HCEC 1CT (cell line): ENCODE measurements at places on chromosomes 1 and 21.

- no peak for DNase-seq
Observed at GRCh38 chr1:2130156-2130555, 64.4 kb downstream of the FAAP20 start.

DNA sequence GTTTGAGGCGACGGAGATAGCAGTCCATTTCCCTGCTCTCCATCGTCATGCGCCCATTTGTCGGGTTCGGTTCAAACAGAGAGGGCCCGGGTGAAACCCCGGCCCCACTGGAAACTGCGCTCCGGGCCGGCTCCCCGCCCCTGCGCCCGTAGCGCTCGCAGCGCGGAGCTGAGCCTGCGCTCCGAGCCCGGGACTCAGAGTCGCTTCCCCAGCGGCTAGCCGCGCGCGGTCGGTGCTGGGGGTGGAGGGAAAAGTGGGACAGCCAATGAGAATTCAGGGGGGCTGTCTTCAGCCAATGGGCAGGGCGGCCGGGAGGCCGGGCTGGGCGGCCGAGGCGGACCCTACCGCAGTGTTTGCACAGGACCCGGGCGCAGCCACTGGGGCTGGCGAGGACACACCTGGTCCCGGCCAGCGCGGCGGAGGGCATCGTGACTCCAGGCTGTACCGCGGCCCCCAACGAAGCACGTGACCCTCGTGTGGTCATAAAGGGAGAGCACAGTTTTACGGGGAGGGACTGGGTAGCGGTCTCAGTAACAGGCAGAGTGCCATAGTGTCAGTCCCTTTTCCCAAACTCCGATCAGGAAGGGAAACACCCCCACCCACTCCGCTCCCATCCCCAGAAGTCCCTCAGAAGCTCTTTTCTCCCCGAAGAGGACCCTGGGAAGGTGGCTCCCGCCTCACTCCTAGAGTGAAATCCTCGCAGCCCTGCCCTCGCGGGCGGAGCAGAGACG is at the start of gene INKA2:
Gene INKA2 (minus strand): TSS at position 202 of the 731 bp plus-strand sequence. CDS start 153 bp downstream, at position 49.
- peak; percentile 92 for DNase-seq

GRCh38 chr1:179888071-179888470 is 6.0 kb downstream of the TOR1AIP1 start:
- no peak for DNase-seq

- DNase-seq: no peak
Observed at GRCh38 chr1:168466092-168466713, 77.6 kb downstream of the XCL2 start.

DNA sequence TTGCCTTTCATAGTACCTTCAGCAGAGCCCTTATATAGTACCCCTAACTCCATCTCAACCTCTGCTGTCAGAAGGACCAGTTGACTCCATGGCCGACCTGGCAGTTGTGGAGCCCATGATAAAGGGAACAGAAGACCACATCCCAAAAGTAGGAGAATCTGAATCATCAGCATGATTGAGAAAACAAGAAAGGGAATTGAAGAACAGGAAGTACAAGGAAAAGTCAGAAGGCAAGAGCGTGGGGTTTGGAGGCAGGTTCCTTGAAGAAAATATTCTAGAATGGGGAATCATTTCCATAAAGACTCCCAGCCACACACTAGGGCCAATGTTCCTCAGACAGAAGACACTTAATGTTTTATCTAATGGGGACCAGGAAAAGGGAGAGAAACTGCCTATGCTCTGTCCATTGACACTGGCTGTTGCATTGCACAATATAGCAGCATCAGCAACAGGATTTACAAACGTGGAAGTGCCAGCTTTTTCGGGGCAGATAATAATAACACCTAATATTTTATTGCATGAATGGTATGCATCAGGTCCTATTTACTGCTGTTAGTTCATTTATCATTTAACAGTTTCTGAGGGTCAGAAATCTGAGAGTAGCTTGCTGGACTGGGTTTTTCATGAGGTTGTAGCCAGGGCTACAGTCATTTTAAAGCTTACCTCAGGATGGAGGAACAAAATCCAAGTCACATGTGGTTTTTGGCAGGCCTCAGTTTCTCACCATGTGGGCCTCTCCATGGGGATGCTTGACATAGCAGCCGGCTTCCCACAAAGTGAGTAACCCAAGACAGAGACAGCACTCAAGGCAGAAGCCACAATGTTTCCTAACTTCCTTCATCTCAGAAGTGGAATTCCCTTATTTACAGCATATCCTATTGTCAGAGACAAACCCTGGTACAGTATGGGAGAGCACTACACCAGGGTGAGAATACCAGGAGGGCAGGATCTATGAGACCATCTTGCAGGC is 483.4 kb downstream of the PLPP3 start:
- peak; percentile 77 for DNase-seq

- no peak for DNase-seq
Observed at GRCh38 chr1:194102607-194103006, 916.2 kb upstream of the B3GALT2 start.

DNA sequence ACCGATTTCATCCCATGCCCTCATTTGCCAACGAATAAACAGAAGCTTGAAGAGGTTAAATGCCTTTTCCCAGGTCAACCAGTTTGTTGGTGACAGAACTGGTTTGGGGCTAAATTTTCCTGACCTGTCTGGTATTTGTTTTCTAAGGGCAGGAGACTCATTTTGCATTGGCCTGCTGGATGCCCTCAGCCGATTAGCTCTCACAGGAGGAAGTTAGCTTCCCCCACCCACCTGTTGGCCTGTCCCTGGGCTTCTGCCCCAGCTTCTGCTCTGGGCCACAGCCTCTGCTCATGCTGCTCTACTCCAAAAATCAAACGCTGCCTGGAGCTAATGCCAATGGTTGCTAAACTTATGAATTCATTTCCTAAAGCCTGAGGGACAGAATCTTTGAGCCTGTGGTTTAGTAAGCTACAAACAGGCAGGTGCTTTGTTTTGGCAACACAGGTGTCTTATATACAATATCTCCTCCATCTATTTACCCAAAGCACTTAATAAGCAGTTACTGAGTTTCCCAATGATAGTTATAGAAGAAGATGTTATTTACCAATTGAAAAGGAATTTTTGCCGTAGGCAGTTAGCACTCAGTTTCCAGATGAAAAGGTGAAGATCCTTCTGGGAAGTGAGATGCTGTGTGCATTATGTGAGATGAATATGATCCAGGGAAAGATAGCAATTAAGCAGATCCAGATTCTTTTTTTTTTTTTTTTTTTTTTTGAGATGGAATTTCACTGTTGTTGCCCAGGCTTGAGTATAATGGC is 82.3 kb downstream of the TM2D1 start:
- no peak for DNase-seq

DNA sequence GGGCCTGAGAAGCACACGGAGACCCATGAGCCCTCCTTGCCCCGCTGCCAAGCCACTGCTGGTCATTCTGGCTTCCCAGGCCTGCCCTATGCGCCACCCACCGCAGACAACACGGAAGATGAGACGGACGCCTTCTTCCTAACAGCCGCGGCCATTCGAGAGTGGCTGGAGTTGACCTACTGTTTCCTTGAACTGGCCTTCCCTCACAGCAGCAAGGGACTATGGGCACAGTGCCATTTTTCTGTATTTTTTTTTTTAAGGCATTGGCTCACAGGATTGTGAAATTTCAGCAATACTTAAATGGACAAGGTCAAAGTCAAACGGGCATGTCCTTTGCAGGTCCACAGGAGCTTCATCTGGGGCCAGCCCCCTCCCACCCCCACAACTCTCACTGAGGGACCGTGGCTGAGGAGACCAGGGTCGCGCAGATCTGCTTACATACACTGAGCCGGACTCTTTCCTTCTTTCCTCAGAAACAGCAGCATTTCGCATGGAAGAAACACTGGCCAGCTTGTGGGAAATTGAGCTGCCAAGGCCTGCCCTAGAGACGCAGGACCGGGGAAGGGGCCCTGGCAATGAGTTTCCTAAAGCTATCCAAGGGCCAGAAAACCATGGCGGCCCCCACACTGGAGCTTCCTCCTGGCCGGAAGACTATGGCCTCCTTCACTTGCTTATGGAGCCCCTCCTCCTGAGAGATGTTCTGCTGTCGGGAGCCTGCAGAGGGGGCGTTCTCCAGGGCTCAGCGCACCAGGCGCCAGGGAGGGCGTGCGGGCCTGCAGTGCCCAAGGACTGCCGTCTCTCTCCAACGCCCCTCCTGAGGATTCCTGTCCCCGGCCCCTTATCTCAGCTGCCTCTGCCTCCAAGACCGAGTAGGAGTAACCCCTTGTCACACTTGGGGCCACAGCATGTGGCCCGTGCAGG is 98.9 kb downstream of the PGBD5 start:
- DNase-seq: no peak

DNA sequence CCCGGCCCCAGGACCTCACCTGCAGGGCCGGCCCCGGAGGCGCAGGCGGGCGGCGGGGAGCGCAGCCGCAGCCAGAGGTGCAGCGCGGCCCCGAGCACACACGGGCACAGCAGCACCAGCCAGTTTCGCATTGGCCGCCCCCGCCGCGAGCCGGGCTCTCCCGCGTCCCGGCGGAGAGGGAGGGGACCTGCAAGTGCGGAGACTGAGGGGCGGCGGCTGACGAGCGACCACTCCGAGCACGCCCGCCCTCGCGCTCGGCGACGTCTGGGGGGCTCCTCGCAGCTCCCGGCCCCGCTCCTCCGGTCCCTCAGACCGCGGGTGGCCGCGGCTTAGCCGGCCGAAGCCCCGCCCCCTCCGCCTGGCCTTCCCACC is at the start of gene B3GALNT2:
Gene B3GALNT2 (minus strand): TSS at position 331 of the 372 bp plus-strand sequence. CDS start 200 bp downstream, at position 131.
- no peak for DNase-seq

- no peak for DNase-seq
Observed at GRCh38 chr21:25911730-25912401, 177.1 kb downstream of the GABPA start.

GRCh38 chr1:90719330-90720144 is 2.4 kb upstream of the BARHL2 start:
- DNase-seq: no peak

DNA sequence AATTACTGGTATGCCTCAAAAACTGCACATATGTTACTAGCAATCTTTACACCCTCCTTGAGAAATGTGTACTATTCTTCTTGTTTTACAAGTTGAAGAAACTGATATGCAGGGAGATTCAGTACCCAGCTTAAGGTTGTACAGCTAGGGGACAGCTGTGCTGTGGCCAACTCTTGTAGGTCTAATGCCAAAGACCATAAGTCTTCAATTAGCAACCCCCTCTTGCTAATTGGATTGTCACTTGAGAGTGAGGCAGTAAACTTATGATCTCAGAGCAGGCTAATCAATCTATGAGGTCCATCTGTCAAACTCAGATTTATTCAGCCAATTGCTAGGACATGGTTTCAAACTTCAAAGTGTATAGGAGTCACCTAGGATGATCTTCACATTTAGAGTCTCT is 492.0 kb upstream of the USP24 start:
- DNase-seq: no peak

- no peak for DNase-seq
Observed at GRCh38 chr1:115606305-115606704, 35.5 kb upstream of the VANGL1 start.

GRCh38 chr1:47709019-47709871 is 271.4 kb downstream of the FOXD2 start:
- no peak for DNase-seq

GRCh38 chr1:236351875-236352573 is 42.1 kb upstream of the EDARADD start:
- DNase-seq: no peak

DNA sequence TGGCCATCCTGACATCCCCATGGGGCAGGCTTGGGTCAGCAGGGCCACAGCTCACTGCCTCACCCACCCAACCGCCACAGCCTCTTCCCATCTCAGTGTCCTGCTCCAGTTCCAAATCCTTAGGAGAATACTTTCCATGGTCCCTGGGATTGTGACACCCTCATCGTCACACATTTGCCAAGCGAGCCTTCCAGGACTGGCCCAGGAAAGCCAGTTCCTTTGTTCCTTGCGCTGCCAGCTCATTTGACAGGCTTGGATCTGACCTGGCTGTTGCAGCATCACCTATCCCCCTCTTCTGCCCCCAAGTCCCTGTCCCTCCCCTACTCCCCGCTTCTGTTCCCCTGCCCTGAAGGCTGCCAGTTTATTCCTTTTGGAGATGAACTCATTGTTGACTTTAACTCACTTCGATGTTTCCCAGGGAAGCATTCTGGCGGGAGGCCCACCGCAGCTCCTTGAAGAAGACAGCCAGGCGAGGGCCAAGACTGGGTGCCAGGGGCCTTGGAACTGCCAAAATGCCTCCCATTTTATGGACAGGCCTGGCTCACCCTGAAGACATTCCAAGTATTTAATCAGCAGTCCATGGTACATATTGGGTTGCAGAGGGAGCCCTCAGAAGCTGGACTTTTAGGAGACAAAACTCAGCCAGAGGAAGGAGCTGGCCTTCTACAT is 10.2 kb upstream of the GNL2 start:
- DNase-seq: no peak

- no peak for DNase-seq
Observed at GRCh38 chr1:2384941-2385481, 6.3 kb downstream of the MORN1 start.

- DNase-seq: no peak
Observed at GRCh38 chr1:160366731-160367515, at the start of gene NHLH1. NHLH1 (plus strand) TSS chr1:160367071; CDS start chr1:160370732, 3,661 bp downstream.

- peak; percentile 40 for DNase-seq
Observed at GRCh38 chr1:219294251-219294650, 120.6 kb downstream of the LYPLAL1 start.

DNA sequence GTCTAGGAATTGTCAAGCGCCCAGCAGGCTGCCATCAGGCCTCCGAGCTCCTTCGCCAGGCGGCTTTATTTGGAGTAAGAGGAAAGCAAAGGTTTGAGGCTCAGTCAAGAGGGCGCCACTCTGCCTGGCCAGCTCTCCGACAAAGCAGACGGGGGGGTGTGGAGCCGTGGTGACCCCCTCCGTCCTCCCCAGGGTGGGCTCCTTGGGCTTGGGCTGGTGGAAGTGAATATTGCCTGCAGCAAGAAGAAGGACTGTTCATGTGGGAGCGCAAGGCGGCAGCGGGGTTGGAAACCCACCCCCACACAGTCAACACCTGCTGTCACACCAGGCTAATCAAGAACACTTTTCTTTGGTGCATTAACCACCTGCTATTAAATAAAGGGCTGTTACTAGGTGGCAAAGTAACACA is 14.6 kb downstream of the EPHX1 start:
- no peak for DNase-seq
